ENCODE measurements at places on chromosomes 2 and 18. TPM values are rescaled to one million over a fixed set of nuclear protein-coding genes. Genes with fewer than 3 reads are reported as not detected.
A peak's percentile ranks its signal among the peaks of the same experiment; 100 is the strongest.

ZNF532 gene
- total RNA-seq, result 41.1 TPM

ESPNL gene
- 1.1 TPM for total RNA-seq

TCF4 gene
- 65.1 TPM for total RNA-seq

GRCh38 chr2:159863526-159864160 lies 65.6 kb upstream of the CD302 start:
- no peaks in the 10 kb centered on the region for H3K36me3 ChIP-seq
- no peak overlapping the region for H3K4me3 ChIP-seq
- H3K27me3 ChIP-seq, result peaks cover 2% of the 10 kb centered on the region
- no peaks in the 10 kb centered on the region for H3K4me1 ChIP-seq
- DNase-seq, result no peak

DNA sequence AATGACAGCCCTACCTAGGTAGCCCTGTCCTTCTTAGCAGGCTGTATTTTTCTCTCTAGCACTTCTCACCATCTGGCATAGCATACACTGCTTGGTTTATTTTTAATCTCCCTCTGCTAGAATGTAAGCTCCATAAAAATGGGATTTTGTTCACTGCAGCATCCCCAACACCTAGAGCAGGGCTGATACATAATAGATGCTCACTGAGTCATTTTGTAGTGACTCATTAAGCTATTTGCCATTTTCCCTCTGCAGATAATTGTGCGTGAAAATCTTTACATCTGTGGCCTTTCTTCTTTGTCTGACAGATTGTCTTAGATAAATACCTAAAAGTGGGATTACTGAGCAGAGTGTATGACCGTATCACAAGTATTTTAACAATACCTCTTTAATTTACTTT lies 82.5 kb downstream of the CERS6 start:
- peaks cover 45% of the 10 kb centered on the region for H3K4me1 ChIP-seq
- DNase-seq, result peak; percentile 27
- H3K4me3 ChIP-seq, result no peak overlapping the region
- peak overlapping the region; percentile 32 for H3K27ac ChIP-seq
- peaks cover 5% of the 10 kb centered on the region for H3K36me3 ChIP-seq
- H3K27me3 ChIP-seq, result peaks cover 2% of the 10 kb centered on the region

DNA sequence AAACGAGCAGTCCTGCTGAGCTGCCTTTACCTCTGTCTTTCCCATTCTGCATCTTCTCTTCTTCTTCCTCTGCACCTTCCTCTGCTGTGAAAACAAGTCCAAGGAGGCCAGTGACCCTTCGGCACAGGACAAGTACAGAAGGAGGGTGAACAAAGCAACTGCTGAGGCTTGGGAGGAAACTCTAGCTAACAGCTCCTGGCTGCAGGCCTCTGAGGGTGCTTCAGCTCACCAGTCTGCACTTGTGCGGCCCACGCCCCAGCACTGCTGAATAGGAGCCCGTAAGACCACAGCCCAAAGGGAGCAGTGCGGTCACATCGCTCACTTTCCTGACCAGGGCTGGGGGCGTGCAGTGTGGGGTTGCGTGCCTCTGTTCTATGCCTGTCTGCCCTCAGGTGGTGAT lies 42.1 kb upstream of the DNMT3A start:
- no peak overlapping the region for H3K27ac ChIP-seq
- H3K4me3 ChIP-seq, result no peak overlapping the region
- H3K36me3 ChIP-seq, result no peaks in the 10 kb centered on the region
- peaks cover 27% of the 10 kb centered on the region for H3K27me3 ChIP-seq

DNA sequence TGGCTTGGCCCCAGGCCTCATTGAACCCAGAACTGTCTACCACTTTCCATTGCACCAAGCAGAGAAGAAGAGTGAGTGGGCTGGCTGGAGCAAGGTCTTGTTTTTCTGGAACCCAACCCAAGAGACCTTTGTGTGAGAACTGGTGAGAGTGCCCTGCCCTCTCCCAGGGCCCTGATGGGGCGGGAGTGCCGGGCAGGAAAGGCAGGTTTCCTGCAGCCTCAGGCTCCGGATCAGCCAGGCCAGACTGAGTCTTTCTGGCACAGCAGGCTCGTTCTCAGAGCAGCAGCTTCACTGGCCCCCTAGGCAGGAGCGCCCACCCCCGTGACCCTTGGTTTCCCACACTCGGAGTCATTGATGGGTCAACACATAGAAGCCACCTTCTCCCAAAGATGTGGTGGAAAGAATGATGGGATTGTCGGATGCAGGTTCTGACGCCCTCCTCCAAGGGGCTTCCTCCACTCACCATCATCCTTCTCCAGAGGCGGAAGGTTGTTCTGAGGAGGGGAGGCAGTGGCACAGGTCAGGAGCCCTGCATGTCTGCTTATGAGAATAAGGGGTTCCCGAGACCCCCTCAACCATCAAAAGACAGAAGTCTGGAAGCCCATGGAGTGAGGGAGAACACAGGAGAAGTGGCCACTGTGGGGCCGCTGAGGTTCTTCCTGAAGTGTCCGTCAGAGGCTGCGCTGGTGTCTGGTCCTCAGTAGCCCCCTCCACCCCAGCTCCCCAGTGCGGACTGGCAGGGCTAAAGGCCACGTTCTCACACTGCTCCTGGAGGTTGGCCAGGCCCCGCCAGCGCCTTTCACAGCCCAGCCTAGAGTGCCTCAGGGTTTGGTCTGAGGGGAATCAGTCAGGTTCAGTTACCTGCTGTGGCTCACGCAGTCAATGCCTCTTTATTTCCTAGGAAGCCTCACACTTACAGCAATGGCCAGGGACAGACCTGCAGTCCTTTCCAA lies 62.8 kb upstream of the LAPTM4A start:
- H3K27me3 ChIP-seq, result peaks cover 2% of the 10 kb centered on the region
- peaks cover 6% of the 10 kb centered on the region for H3K36me3 ChIP-seq
- H3K4me3 ChIP-seq, result no peak overlapping the region
- peaks cover 15% of the 10 kb centered on the region for H3K4me1 ChIP-seq
- no peak overlapping the region for H3K27ac ChIP-seq
- DNase-seq, result no peak

GRCh38 chr2:72985891-72986683 lies 68.8 kb downstream of the EMX1 start:
- no peak overlapping the region for H3K4me3 ChIP-seq
- peaks cover 26% of the 10 kb centered on the region for H3K4me1 ChIP-seq
- no peak for DNase-seq
- H3K36me3 ChIP-seq, result peaks cover 14% of the 10 kb centered on the region

DNA sequence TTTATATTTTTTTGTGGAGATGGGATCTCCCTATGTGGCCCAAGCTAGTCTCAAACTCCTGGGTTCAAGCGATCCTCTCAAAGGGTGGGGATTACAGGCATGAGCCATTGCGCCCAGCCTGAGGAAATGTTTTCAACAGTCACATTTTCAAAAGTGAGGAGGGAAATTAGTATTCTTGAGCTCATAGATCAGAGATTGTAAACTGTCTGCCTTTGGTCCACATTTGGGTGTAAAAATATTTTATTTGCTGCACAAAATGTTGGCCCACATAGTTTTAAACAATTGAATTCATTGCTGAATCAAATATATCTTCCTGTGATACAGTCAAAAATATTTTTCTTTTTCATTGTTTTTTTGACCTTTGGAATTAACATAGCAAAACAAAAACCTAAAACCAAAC lies 48.6 kb downstream of the NOP58 start:
- peaks cover 5% of the 10 kb centered on the region for H3K27me3 ChIP-seq
- DNase-seq, result no peak
- H3K4me1 ChIP-seq, result peaks cover 16% of the 10 kb centered on the region
- H3K27ac ChIP-seq, result no peak overlapping the region

- H3K4me3 ChIP-seq, result peak overlapping the region; percentile 61
- no peaks in the 10 kb centered on the region for H3K36me3 ChIP-seq
- H3K27ac ChIP-seq, result peak overlapping the region; percentile 84
- H3K27me3 ChIP-seq, result no peaks in the 10 kb centered on the region
These were observed 92.6 kb upstream of the KCNE4 start for GRCh38 chr2:222959358-222959757.

DNA sequence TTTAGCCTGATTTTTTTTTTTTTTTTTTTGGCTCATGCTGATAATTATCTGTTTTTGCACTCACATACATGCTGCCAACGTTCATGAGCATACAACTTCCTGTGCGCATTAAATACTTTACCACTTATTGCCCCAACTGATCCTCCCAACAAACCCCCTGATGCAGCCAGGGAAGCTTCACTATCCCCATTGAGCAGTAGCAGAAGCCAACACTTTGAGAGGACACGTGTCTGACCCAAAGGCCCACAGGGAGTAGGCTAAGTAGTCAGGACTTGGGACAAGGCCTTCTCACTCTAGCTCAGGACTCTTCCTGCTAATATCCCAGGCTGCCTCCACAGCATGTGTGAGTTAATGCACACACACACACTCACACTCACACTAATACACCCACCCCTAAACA lies 36.2 kb upstream of the MAT2A start:
- peaks cover 87% of the 10 kb centered on the region for H3K4me1 ChIP-seq
- H3K4me3 ChIP-seq, result no peak overlapping the region
- H3K36me3 ChIP-seq, result peaks cover 6% of the 10 kb centered on the region
- DNase-seq, result no peak
- peak overlapping the region; percentile 94 for H3K27ac ChIP-seq
